ENCODE measurements at places on chromosomes 6 and 20.

- DNase-seq = no peak
These were observed 117.4 kb downstream of the RNASET2 start for GRCh38 chr6:166838987-166839386.

GRCh38 chr6:167653561-167653960 lies 173.2 kb upstream of the AFDN start:
- no peak for DNase-seq

- no peak for DNase-seq
These were observed 35.7 kb downstream of the OGFRL1 start for GRCh38 chr6:71324194-71324785.

GRCh38 chr6:44800784-44801592 lies 413.5 kb downstream of the CDC5L start:
- DNase-seq = no peak

GRCh38 chr6:158061361-158061708 lies 79.7 kb downstream of the SYNJ2 start:
- DNase-seq = no peak

DNA sequence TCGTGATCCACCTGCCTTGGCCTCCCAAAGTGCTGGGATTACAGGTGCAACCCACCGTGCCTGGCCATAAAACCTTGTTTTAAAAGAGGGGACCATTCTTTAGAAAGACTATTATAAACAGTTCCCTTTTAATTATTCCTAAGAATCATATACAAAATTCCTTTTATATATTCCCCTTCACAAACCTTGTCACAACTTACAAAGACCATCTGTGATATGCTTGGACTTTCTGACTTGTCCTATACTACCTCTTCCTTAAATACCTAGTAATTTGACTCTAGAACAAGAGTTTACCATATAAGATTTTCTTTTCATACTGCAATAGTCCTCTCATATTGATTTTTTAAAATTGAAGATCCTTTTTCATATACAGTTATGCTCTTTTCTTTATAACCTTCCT lies 135.8 kb upstream of the PRSS16 start:
- DNase-seq = no peak

- DNase-seq = no peak
These were observed 96.2 kb downstream of the TCP11 start for GRCh38 chr6:35044761-35045421.

Data from D721Med (cell line).